Activated T-helper 2 cell treated with anti-CD3 and anti-CD28 coated beads, Interferon-gamma antibody, Interleukin-2, Interleukin-4, amounts not matched to agents 10 μg/mL and 5 μg/mL and 100 μg/mL, durations not matched to agents 14 hours and 24 hours and 36 hours (primary cell): ENCODE measurements at places on chromosomes 16 and 17. TPM values are rescaled to one million over a fixed set of nuclear protein-coding genes. Genes with fewer than 3 reads are reported as not detected.

GAS2L2 gene
- total RNA-seq, result not detected in 2 replicates

TBX21 gene
- 40.4 and 40.6 TPM in 2 replicates for total RNA-seq

CDK5R1 gene
- total RNA-seq, result 10.8 and 12.0 TPM in 2 replicates

ZNF668 gene
- 12.7 and 13.2 TPM in 2 replicates for total RNA-seq

SLFN14 gene
- total RNA-seq, result not detected in 2 replicates

TBC1D3D gene
- total RNA-seq, result 1.5 TPM in 1 of 2 replicates, not detected in the other

PIPOX gene
- total RNA-seq, result 2.0 and 2.8 TPM in 2 replicates

TBC1D3C gene
- total RNA-seq, result not detected in 2 replicates

KRTAP2-1 gene
- total RNA-seq, result not detected in 2 replicates

GLP2R gene
- not detected in 2 replicates for total RNA-seq

NOXO1 gene
- 0.21 and 0.23 TPM in 2 replicates for total RNA-seq

TBX2 gene
- total RNA-seq, result 0.14 and 0.21 TPM in 2 replicates

LRRC37A gene
- 2.1 and 2.9 TPM in 2 replicates for total RNA-seq

GCGR gene
- total RNA-seq, result not detected in 2 replicates

INCA1 gene
- 0.43 and 0.53 TPM in 2 replicates for total RNA-seq

EIF3C gene
- 1,010 and 1,059 TPM in 2 replicates for total RNA-seq

PRR35 gene
- total RNA-seq, result not detected in 2 replicates

STAC2 gene
- not detected in 2 replicates for total RNA-seq
